NCI-H526 (cell line): ENCODE measurements at places on chromosomes 4 and X.

GRCh38 chr4:127417885-127418535, 214.7 kb upstream of the INTU start:
- DNase-seq: no peak

DNA sequence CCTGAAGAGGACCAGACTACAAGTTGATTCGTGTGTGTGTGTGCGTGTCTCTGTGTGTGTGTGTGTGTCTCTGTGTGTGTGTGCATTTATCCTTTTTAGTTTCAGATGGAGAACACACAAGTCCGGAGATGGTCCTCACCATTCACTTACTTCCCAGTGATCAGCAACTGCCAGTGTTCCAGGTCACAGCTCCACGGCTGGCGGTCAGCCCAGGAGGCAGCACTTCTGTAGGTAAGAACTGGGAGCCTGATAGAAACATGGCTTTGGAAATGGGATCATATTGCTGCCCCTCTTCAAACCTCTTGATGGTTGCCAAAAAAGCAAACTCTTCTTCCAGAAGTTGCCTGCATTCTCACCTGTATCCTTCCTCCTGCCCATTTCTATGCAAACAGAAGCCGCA, 122.6 kb upstream of the ANXA3 start:
- no peak for DNase-seq

GRCh38 chr4:88757067-88757466, 59.4 kb upstream of the NAP1L5 start:
- no peak for DNase-seq

DNA sequence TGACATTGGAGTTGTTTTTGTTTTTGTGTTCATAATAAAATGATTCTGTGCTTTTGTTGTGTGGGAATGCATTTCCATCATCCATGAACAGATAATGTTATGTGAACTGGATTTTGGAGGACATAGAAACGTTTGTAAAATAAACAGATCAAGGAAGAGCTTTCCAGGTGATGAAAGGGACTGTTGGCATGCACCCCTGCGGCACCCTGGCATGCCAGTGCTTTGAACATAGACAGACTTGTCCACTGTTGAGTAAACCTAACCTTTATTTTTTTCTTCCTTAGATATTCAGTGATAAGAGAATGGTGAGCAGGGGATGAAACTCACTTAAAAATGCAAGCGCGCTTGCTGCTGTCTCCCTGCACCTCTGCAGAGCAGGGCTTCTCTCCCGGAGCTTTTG, 59.8 kb downstream of the TRAPPC11 start:
- DNase-seq: no peak

DNA sequence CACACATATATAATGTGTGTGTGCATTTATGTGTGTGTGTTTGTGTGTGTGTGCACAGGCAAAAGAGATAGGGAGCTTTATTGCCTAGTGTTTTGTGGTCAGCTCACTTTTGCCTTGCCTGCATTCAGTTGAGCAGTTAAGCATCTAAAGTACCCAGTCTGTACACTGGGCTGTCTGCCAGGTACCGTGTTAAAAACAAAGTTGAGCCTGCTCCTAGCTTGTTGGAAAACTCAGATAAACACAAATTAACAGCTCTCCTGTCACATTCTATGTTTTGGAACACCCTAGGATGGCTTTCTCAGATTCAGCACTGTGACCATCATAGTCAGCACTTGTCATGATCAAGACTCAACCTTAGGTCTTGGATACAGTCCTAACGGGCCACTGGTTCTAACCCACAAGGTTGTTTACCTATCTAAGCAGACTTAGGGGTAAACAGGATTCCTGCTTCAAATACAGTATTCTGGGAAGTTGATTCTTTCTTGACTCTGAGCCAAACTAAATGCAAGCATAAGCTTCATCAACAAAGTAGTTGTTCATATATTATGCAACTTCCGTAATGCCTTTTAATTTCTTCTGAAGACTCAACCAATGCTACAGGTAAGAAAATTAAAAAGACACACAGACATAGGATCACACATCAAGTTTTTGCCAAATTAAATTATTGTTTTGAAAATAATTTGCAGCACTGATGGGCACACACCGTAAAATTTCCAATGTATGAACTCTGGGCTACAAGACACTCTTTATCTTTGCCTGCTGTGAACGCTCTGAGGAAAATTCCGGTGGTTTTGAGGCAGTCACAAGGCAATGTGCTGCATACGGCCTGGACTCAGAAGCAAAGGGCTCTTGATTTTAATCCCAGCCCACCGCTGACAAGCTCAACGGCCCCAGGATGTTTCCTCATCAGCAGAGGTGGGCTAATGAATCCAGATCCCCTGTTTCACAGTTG, 11.3 kb upstream of the CD99 start:
- no peak for DNase-seq

DNA sequence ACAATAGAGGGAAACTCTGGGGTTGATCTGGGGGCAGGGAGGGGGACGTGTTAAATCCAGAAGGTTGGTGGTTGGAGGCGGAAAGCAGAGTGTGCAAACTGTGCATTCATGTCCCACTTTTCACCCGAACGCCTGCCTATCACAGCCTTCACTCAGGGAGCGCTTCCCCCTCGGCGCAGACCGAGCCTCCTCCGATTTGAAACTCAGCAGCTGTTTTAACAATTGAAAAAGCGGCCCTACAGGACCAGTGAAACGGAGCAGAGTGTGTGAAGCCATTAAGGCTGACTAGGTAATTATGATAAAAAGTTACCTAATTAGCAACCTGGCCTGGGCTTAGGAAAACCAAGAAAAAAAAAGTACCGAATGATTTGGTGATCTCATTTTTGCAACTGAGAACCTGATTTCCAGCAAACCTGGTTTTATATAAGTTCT, 685 bp upstream of the NDNF start:
- DNase-seq: no peak

GRCh38 chrX:131831185-131831520, 191.9 kb upstream of the STK26 start:
- no peak for DNase-seq

DNA sequence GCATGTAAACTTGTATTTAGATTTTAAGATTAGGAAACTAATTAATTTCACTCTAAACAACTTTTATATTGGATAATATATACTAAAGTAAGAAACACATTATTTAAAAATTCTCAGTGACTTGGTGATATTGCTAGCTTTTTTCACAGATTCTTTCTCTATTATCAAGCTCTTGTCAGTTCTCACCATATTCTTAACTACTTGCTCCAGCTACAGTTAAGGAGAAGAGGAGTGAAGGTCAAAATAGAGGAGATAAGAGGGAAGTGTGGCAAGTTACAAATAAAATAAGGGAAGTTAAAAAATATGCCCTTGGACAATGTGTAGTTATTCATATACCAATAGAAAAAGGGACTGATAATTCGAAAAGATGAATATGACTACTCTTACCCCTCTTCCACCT, 34.7 kb upstream of the NAF1 start:
- DNase-seq: no peak
